ENCODE measurements at places on chromosomes 7 and 10.

DNA sequence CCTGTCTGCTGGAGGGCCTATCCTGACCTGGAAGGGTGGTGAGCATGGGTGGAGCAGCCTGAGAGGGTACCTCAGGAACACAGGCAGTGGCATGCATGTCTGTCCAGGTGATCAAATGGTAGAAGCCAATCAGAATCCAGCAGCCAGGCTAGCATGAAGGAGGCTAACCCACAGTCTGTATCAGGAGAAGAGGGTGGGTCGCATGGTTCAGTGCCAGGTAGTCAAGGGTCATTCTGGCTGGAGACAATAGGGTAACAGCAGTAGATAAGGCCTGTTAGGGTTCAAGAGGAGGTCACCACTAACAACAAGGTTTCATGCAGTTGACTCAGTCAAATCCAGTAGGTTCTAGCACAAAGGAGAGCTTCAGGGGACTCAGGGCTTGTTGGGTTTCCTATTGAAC is 10.4 kb downstream of the ALDH18A1 start:
- no peak for DNase-seq

DNA sequence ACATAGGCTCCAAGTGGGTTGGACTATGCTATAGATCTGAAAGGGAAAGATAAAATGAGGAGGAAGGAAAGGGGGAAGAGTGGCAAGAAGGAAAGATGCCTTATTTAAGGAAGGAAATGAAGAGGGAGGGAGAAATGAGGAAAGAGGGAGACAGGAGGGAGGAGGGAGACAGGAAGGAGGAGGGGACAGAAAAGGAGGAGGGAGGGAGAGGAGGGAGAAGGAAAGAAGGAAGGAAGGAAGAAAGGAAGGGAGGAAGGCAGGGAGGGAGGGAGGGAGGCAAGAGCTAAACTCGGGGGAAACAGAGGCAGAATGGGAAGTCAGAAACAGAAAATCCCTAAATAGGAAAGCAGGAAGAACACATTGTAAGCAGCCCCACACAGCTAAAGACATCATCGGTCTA is 67.4 kb downstream of the KIAA1549 start:
- no peak for DNase-seq

- DNase-seq: no peak
These were observed 43.9 kb downstream of the STK32C start for GRCh38 chr10:132263866-132264265.

- no peak for DNase-seq
These were observed 243.8 kb upstream of the ETV1 start for GRCh38 chr7:14233076-14233867.

- no peak for DNase-seq
These were observed 452.4 kb upstream of the PHF14 start for GRCh38 chr7:10521306-10521705.

GRCh38 chr10:31143331-31143935 is 111.8 kb upstream of the ZNF438 start:
- no peak for DNase-seq

DNA sequence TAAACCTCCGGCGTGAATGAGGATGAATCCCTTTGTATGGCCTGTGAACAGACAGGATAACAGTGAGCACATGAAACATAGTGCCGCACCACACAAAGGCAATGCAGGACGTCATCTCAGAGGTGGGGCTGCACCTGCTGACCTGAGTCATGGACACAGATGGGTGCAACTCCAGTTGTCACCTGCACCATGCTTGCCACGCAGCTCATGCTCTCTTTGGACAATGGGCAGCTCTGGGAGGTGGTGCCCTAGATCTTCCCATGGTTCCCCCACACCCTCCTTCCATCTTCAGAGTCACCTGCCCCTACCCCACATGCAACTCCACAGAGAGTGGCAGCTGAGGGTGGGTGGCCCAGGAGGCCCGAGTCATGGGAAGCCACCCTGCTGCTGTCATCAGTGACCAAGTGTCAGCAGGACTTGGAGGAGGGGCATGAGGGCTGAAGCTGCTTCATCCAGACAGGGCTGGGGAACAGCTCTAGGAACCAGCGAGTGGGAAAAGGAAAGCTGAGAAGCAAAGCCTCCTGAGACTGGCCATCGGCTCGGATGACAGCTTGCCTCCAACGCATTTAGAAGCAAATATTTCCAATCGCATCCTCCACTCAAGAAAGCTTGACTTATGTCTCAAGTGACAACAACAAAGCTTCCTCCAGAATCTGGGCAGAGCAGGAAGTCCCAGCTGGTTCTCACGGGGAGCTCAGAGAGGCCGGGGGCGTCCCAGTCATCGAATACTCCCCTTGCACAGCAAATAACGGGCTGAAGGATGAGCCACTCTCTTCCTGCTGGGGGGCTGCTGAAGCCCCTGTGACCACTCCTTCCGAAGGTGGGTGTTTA is 27.1 kb downstream of the VIPR2 start:
- DNase-seq: no peak
